ENCODE measurements at places on chromosomes 13 and 19.
A peak's percentile ranks its signal among the peaks of the same experiment; 100 is the strongest.

- DNase-seq: no peak
Measured at GRCh38 chr13:37446503-37446902, 152.1 kb downstream of the POSTN start.

DNA sequence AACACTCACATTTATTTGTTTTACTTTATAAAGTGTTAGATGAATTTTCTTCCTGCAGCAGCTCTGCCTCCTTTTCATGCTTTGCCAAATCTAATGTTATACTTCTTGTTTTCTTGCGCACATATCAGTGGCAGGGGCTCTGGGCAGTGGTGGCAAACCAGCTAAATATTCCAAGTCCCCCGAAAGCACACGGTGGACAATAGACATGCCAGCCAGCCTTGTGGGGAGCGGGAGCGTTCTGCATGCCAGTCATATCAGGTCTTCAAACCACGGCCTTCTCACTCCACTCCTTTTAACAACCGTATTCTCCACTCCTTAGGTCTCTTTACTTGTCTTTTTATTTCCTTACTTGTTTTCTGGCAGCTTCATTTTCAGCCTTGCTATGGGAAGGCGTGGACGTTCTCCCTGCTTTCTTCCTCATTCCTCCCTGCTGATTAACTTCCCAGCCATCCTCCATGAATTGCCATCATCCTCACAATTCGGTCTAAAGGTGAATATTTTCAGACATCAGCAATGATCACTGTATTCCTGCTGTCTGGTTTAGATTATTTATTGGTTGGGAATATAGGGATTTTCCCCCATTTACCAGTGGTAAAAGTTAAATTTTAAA, 77.1 kb upstream of the WASF3 start:
- DNase-seq: no peak

DNA sequence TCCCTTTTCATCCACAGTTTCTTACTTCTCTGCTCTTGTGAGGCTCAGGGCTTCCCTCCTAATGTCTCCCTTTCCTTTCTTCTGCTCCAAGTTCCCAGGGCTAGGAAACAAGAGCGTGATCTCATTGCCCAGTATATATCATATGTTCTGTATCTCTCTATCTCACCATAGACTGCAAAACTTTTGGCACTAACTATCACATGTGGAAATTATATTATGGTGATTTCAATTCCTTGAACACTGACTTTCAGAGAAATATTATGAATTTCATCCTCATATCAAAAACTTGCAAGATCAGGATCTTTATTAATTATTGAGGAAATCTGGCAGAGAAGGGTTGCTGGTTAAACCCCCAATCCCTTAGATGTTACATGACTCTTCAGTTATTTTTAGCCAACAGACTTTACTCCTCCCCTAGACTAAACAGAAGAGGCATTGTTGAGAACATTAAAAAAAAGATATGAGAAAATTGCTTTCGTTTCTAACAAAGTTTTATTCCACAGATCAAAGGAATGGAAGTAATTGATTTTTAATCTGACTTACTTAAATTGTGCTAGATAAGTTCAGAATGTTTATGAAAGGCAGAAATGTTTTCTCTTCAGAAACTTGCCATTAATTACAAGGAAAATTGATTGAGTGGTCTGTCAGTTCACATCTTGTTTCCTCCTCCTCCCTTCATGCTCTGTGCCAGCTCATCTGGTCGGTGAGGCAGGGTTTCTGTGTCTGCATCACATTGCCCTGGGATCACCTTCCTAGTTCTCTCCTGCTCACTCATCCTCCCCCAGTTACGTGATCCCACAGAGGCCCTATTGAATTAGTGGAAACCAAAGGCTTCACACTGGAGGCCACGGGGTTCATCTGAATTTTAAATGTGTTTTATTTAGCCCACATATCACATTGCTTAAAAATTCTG, 378.5 kb downstream of the LMO7 start:
- no peak for DNase-seq

DNA sequence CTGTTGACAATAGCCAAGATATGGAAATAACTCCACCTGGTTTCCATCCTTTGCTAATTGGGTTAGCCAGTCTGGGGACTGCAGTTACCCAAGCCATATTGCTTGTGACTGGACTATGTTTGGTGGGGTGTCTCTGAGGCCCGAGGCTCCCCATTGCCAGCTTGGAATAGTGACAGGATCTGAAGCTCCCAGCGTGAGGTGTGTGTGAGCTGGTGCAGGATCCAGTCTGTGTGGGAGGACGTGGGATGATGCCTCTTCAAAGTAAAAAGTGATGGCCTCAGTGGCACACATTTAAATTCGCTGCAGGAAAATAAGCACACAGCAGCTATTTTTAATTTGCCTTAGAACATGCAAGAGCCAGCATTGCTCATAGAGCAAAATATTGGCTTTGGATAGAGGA, 75.0 kb downstream of the TEX26 start:
- DNase-seq: no peak

DNA sequence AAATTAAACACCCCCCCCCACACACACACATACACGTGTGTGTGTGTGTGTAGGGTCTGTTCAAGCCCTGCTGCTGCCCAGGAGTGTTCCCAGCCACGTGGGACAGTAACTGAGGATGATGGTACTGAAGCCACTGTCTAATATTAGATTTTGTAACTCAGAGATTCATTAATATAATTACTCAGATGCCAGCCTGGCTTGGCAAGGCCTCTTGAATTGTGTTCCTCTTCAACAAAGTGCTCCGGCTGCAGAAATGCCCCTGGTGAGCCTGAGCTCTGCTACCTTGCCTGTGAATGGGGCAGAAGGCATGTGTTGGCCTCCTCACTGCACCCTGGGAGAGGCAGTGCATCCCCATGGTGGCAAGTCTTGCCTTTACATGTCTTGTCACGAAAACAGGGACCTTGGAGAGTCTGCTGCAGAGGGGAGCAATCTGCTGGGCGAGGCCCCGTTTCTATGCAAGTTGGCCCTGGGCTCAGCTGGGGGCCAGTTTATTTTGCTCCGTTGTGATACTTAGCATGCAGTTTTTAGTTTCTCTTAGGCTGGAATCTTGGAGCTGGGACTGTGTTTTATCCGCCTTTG, 44.0 kb downstream of the NFIX start:
- no peak for DNase-seq

DNA sequence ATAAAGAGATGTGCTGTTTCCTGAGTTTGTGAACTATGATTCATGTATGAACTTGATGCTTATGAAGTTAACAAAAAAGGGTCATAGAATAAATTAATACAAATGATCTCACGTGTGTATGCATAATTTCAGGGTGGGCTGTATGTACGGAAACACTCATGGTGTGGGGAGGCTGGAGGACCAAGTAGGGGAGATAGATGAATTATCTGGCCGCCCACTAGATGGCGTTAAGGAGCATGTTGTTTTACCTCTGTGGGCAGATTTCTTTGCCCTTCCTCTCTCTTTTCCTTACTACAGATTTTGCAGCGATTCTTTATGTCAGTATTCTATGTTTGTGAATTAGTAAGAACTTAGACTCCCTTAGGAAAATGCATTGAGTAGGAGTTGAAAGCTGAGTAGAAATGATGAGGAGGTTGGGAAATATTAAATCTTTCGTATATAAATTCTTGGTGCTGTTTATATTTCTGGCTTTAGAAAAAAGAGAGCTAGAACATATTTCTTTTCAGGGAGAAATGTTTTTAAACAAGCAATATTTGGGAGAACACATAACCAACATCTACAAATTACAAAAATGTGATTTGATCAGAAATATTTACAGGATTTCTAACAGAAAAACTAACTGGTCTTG, 47.4 kb upstream of the TMTC4 start:
- peak; percentile 13 for DNase-seq

GRCh38 chr19:24081056-24081455, 5.9 kb upstream of the ZNF254 start:
- no peak for DNase-seq

GRCh38 chr13:51557438-51557837, 26.8 kb upstream of the WDFY2 start:
- DNase-seq: no peak

DNA sequence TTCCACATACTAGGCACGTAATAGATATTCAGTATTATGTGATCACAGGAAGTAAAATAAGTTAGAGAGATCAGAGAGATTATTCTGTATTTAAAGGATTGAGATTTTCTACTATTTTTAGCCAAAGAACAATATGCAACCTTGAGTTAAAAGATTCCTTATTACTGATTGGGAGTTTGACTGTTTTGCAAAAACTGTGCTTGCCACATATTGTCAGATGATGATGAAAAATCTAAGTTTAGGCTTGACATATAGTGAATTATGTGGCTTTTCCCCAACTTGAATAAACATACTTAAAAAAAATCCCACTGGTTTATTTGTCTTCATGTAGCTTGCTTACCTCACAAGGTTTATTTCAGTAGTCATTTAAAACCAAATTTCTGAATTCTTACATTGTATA, 194.4 kb downstream of the KCNRG start:
- no peak for DNase-seq

GRCh38 chr19:22526661-22527272, 104.6 kb upstream of the ZNF98 start:
- DNase-seq: no peak

DNA sequence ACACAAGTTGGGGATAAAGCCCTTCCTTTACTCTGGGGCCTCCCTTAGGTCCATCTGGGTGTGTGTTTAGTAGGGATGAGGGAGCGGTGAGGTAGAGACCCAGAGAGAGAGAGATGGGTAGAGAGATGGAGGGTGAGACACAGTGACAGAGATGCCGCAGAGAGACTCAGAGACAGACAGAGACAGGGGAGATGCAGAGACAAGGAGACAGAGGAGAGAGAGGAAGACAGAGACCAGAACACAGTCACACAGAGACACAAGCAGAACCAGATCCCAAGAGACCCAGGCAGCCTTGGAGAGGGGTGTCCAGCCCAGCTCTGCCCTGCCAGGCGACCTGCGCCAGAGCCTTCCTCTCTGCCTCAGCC, 2.4 kb downstream of the KLK1 start:
- DNase-seq: no peak

DNA sequence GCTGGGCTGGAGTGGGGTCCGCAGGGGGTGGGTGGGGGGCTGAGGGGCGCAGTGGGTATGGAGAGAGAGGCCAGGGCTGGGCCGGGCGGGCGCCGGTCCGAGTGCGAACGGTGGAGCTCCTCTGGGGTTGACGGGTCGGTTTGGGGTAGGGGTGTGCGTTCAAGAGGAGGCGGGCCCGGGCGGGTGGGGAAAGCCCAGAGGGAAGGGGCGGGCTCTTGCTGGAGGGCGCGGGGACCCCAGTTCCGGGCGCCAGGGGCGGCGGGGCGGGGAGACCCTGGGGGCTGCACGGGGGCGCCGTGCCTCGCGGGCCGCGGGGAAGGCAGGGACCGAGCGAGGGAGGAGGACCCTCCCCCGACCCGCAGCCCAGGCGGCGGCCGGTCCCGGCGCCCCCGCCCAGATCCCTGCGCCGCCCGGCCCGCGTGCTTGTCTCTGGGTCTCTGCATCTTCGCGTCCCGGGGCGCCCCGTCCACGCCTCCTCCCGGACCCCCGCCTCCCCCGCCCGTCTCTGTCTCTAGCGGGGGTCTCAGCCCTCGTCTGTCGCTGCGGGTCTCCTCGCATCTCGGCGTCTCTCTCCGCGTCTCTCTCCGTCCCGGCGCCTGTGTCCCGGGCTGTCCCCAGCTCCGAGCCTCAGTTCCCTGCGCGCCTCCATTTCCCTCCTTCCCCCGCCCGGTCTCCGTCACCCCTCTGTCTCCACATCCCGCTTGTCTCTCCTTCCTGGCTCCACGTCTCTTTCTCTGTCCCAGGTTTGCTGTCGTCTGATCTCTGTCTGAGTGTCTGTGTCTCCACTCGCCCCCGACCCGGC, 8.3 kb upstream of the SHISA7 start:
- no peak for DNase-seq

DNA sequence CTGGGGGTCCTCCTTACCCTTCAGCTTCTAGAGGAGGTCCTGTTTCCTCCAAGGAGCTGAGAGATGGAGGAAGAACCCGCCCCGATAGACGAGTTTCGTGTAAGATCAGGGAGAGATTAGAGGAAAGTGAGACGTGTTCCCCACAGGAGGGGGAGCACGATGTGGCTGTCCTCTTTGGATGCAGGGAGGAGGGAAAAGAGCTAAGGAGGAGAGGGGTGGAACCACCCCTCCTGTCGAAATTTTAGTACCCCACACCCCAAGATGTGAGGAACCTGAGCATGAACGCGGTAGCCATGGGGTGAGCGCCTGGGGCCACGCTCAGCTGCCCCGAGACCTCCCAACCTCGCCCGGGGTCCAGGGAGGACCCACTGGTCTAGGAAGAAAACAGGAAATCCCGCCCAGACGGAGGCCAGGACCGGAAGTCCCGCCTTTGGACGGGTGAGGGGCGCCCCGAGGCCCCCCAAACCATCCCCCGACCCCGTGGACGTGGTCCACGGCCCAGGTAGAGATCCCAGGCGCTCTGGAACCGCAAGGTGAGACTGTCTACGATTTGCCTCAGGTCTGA, 1.2 kb downstream of the AKT1S1 start:
- DNase-seq: peak; percentile 40

GRCh38 chr19:18533058-18533457, 10.3 kb downstream of the FKBP8 start:
- DNase-seq: no peak

- no peak for DNase-seq
Measured at GRCh38 chr13:75789451-75790197, 153.5 kb downstream of the LMO7 start.

DNA sequence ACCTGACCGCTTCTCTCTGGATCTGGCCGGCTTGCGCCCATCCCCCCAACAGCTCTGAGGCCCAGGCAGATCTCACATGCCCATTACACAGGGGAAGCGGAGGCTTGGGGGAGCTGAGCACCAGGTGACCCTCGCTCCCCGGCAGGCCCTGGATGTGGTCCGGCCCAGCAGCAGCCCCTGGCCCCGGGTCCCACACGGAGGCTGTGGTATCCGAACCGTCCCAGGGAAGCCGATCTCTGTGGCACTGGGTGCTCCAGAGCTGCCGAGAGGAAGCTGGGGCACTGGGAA, 27.7 kb downstream of the SBNO2 start:
- DNase-seq: no peak

DNA sequence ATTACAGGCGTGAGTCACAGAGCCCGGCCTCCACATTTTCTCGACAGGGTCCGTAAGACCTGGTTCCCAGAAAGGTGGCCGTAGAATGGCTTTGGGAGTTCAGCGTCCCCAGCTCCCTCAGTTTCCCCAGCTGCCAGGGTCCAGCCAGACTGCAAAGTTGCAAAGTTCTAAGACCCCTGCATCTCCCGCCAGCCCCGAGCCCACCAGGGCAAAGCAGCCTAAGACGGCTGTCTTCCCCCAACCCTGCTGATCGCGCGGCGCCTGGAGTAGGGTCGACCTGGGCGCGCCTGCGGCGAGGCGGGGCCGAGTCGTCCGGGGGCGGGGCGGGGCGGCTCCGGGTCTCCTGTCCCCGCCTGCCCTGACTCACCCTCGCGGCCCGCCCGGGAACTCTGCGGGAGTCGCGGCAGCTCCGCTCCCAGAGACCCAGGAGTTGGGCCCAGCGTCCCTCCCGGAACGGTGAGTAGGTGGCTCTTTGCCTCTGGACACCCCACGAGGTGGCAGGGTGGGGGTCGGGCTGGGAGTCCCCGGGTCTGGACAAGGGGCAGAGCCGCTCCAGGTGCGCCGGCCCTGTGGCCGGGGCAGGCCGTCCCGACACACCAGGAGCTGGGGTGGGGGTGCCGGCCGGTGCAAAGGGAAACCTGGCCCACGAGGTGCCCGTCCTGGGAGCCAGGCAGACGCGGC, at the start of gene LRRC8E:
Gene LRRC8E (plus strand): TSS at position 366 of the 681 bp plus-strand sequence. CDS start 7,094 bp downstream, outside the sequence.
- DNase-seq: no peak

Data from activated T-helper 9 cell treated with anti-CD3 and anti-CD28 coated beads, Interleukin-2, amount 50 U/mL, for 16 hours (primary cell).